Amniotic stem cell (primary cell): ENCODE measurements at places on chromosomes 2 and 18.

- DNase-seq: no peak
Measured at GRCh38 chr2:25844089-25844488, 34.2 kb downstream of the ASXL2 start.

DNA sequence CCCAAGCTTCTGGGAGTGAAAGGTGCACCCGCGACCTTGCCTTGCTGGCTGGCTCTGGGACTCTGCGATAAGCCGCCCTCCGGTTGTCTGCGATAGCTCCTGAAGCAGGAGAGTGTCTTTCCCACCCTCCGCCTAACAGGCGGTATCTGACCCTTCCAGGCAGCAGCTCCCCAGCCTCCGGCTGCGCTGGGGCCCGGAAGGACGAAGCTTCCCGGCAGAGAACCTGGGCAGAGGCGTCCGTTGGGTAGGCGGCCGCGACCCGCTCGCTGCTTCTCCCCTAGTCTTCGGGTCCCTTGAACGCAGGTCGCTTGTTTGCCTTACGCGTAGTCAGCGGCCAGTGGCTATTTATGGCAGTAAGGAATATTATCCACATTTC is 446 bp upstream of the RHBDD1 start:
- DNase-seq: no peak

DNA sequence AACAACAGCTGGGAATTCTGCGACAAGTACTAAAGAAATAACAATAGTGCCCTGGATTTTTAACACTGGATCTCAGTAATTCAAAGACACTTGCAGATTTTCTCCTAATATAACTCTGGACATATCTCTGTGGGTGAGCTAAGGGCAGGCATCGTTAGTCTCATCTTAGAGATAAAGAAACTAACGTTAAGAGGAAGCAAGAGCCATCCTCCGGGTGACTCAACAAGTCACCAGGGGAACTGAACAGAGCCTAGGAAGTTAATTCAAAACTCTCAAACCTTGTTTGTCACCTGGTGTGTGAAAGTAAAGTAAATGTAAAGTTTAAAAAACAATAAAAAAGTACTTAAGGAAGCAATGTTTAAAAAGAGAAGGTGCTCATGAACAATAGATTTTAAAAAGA is 41.6 kb upstream of the NRP2 start:
- no peak for DNase-seq

- no peak for DNase-seq
Measured at GRCh38 chr18:47036298-47036874, 965 bp upstream of the ELOA2 start.

DNA sequence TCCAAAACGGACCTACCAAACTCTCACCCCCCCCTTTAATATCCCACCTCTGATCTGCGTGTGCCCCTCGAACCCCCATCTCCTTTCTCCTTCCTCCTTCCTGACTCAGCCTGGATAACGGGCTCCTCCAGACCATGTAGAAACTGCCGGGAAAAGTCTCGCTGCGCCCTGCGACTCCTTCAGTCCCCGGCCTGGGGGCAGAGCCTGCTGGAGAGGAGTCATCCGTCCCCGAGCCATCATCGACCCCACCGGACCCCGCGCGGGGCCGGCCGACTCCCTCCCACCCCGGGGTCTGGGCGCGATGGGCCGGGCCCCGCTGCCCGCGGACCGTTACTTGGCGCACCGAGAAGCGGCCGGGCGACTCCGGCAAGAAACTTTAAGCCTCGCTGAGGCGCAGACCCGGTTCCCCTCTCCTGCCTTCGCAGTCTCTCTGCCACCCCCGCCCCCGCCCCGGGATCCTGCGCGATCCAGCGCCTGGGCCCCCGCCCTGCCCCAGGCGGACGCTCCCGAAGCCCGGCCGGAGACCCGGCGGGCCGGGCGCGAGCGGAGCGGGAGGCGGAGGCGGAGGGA is 3.4 kb downstream of the ZEB2 start:
- no peak for DNase-seq
